ENCODE measurements at places on chromosomes 4 and X.

- no peak for DNase-seq
These were observed 35.3 kb downstream of the ARFIP1 start for GRCh38 chr4:152815078-152815477.

DNA sequence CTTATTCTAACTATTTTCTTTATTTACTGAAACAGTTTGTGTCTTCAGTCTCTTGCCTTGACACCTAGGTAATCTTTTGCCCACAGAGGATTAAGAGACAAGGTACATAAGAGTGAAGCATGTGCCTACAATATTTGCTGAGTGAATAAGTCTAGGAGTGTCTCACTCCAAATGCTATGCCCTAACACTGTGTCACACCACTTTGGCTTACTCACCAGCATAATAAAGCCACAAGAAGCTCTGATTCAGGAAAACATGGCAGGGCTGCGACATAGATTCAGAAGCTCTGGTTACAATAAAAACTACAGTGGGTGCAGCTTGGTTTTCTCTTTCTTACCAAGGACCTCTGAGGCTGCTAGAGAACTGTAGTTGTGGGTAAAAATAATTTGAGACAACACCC, 127.1 kb downstream of the RBM46 start:
- no peak for DNase-seq

DNA sequence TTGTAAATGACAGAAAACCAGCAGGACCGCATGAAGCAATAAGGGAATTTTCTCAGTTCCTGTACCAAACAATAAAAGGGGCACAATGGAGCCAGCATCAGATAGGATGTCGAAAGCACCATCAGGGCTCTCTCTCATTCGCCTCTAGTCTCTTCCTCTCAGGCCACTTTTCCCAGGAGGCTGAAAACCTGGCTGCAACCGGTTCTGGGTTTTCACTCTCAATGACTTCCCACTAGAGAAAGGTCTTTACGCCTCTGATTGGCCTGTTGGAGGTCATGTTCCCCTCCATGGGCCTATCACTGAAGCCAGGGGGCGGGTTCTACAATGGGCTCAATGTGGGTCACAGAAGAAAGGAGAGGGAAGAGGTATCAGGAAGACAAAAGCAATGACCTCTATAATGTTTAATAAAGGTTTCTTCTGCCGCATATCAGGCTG, 29.3 kb downstream of the ZNF827 start:
- DNase-seq = peak; percentile 48

DNA sequence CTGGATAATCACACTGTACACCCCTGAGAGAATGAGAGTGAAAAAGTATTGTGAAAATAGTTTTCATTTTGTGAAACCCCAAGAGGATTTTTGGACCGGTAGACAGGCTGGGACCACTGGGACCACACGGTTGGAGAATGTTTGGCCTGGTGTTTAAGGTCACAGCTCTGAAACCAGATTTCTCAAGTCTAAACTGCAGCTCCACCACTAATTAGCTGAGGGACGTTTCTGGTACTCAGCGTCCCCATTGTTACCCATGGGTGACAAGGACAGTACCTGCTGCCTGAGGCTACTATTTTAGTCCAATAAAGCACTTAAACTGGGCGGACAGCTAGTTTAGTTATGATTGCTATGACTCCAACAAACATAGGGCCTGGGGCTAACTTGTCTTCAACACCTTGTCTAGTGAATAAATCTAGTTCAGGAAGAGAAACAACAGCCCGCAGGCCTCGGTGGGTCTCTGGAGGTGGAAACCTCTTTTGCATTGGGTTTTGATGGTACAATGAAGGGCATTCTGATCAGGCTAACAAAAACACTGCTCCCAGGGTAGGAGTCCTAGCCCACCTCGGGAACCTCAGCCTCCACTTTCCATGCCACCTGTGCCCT, 509 bp upstream of the USP11 start:
- DNase-seq = no peak

DNA sequence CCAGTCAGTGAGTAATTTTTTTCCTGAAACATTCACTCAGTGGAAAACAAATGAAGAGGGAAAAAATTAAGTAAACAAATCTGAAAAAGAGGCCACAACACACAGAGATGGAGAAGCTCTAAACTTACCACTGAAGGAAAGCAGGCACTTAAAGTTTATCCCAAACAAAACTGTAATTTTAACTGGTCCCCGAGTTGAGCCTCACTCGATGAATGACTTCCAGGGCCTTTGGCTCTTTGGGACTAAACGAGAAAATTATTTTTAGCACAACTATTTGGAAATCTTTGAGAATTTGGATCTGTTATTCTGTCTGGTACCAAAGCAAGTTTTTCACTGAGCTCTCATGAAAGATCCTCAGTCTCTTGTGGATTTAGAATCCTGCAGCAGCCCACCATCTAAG, at the start of gene C1QTNF7:
C1QTNF7 (plus strand) TSS at position 333 of the 400 bp plus-strand sequence. CDS start 7,711 bp downstream, outside the sequence.
- DNase-seq = no peak

DNA sequence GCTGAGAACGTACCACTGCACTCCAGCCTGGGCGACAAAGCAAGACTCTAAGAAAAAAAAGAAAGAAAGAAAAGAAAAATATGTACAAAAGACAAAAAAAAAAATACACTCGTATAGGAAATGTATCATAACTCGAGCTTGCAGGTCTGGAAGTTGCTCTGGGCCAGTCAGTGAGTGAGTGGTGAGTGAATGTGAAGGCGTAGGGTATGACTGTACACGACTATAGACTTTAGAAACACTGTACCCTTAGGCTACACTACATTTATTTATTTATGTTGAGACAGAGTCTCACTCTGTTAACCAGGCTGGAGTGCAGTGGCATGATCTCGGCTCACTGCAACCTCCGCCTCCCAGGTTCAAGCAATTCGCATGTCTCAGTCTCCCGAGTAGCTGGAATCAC, 29.4 kb downstream of the EVC2 start:
- DNase-seq = no peak

DNA sequence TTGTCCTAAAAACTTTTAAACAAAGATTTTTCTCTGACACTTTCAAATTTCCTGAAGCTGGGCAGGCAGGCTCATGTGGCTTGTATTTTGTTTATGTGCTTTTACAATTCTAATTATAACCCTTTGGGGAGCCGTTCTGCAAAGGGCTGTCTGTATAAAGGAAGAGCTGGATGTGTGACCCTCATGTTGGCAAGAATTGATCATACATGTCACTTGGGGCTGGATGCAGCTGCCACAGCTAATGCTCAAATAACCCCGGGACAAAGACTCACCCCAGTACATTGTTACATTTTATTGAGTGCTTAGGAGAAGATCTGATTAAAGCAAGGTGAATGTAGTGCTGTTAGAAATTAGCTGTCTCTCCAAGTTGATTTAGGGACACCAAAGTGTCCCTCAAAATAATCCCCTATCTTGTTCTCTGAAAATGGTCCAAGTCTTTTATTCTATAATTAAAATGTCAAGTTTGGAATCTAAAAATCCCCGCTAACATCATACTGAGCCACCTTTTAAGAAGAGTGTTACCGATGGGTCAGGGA, 13.0 kb upstream of the DAPP1 start:
- DNase-seq = no peak

- no peak for DNase-seq
These were observed 76.1 kb downstream of the AMMECR1 start for GRCh38 chrX:110241816-110242215.

- no peak for DNase-seq
These were observed 17.8 kb downstream of the MFAP3L start for GRCh38 chr4:170008371-170008770.

GRCh38 chr4:1204286-1204827, 32.0 kb upstream of the SPON2 start:
- DNase-seq = no peak

GRCh38 chrX:33385546-33385945, 174.2 kb upstream of the DMD start:
- no peak for DNase-seq

DNA sequence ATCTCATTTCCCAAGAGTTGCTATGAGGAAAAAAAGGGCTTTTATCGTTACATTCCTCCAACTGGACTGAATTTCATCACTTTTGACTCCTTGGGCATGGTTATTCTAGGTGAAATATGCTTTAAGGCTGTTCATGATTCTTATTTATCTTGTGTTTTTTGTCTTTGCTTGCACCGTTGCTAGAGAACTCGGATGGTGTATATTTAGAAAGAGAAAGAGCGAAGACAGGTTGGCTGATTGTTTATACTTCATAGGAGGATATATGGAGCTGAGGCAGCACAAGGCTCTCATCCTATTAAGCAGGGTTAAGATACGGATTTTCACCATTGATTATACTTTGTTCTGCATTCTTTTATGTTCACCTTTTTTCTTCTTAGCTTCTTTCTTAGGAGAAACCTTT, 94.9 kb upstream of the GEMIN8 start:
- DNase-seq = no peak

GRCh38 chr4:44632089-44632488, 19.3 kb downstream of the YIPF7 start:
- DNase-seq = no peak

DNA sequence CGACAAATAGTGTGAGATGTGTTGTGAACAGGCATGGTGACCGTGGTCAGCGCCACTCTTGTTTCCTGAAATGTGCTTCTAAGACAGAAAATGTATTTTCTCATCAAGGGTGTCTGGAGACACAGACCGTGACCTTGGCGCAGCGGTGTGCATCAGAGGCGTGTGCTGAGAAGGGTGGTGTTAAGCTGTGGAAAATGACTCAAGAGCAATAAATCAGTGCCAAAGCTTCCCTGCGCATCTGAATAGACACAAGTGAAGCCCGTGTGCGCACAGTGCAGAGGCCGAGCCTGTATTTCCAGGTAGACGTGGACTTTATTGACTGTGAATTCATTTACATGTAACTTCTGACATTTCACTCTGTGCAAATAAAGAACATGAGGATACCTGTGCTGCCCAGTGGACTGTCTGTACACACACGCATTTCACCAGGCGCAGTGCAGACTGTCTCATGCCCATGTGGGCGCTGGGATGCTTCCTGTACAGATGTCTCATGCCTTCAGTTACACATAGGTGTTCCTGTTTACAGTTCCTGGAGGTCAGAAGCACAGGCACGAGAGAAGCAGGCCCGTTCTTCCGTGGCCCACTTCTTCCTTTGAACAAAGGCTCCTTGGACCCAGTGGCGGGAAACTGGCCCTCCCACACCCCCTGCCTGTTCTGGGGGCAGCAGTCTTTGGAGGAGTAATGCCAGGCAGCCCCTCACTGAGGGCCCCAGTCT, 31.9 kb downstream of the NSG1 start:
- no peak for DNase-seq

DNA sequence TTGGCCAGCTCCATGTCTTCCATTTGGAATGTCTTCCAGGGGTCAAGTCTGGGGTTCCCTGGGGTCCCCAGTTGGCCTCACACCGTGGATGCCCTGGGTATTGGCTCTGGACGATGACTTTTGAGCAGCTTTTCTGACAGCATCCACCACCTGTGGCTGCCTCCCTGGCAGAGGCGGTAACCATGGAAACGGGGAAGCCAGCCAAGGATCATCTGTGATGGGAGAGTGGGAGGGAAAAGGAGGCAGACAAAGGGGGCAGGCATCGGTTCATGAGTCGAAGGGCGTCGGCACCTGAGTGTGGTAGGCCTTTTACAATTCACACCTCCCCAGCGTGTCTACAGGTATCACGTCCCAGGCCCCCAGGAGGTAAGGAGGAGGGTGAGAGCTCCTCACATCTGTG, 152.2 kb downstream of the ASMT start:
- DNase-seq = no peak

DNA sequence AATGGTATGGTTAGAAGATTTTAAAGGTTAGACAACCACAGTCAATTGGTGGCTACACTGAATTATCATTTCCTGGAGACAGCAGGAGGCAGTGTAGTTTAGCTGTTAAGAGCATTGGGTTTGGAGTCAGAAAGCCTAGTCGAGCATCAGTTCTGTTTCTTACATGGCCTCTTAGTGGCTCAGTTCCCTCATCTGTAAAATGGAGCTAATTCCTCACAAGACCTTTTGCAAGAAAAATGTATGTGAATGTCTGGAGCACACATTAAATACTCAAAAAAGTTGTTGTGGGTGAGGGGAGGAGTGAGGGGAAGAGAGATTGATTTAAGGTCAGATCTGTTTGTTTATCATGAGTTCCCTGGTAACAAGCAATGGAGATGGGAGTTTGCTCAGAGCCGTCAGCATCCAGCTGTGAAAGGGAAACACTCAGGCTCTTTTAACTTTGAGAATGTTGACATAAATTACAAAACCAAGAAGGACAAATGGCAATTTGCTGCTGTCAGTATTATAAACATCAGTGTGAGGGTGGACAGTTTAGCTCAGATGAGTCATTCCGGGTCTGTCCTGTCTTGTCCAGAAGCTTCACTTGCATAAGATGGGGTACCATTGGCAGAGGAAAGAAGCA, 98.2 kb upstream of the PGRMC2 start:
- DNase-seq = no peak

DNA sequence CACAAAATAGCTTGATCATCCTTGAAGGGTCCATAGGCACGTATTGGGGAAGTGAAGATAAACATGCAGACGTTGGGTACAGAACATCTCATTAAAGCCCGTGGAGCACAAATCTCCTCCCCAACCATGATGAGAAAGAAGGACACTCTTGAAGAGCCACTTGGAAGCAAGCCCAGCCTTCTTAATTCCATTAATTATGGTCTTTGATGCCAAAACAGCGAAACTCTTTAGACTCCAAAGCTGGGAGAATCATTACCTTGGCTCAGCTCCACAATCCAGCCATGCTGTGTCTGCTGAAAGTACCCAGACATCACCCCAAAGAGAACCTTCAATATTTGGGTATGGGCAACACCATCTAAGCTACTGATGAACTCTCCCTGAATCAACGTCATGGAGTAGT, 169.0 kb upstream of the MBNL3 start:
- DNase-seq = no peak

DNA sequence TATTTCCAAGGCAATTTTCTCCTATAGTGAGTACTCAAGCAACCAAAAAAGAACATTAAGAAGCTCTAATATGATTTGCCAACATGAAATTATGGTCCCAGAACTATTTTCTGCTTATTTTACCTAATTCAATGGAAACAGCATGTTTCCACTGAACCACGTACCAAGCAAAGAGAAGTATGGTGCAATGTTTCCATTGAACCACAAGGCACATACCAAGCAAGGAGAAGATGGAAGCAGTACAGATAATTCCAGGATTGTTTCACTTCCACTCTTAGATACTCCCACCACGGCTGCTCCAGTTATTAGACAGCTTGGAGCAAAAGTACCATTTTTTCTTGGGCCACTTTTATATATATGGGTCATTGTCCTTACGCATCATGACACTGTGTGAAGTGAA, 164.9 kb downstream of the RNF150 start:
- DNase-seq = no peak

DNA sequence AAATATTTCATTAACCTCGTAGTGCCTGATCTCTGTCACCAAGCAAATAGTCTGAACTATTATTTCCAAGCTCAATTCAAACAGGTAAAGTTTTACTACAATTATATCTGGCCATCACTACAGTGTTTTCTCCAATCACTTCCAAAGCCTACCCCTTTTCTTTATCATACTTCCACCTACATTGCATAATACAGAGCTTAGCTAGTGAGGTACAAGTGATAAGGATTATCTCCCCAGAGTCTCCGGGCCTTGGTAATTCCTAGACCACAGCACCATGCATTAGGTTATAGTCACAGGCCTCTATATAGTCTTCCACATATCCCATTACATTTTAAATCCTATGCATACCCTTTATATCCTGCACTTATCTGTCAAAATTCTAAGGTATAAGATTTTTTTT, 154.2 kb downstream of the SNCA start:
- DNase-seq = no peak
